ENCODE measurements at places on chromosomes 1 and 21.

- no peak for DNase-seq
These were observed 164.7 kb downstream of the GALNT2 start for GRCh38 chr1:230231774-230232145.

- no peak for DNase-seq
These were observed 55.2 kb downstream of the SASS6 start for GRCh38 chr1:100077531-100077930.

DNA sequence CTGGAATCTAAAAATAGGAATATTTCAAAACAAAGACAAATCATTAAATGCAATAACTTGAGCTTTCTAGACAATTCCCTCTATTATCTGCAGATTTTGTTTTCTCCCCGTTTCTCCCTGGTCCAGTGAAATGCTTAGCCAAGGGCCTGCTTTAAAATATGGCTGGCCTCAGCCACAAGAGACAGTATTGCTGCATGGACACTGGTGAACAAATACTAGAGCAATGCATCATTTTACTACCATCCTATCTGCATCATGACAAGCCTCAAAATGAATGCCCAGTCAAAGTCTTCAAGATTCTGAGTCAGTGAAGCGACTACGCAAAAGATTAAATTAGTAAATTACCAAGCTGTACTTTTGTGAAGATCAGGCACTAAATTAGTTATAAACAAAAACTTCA lies 80.5 kb downstream of the ENAH start:
- DNase-seq, result no peak

DNA sequence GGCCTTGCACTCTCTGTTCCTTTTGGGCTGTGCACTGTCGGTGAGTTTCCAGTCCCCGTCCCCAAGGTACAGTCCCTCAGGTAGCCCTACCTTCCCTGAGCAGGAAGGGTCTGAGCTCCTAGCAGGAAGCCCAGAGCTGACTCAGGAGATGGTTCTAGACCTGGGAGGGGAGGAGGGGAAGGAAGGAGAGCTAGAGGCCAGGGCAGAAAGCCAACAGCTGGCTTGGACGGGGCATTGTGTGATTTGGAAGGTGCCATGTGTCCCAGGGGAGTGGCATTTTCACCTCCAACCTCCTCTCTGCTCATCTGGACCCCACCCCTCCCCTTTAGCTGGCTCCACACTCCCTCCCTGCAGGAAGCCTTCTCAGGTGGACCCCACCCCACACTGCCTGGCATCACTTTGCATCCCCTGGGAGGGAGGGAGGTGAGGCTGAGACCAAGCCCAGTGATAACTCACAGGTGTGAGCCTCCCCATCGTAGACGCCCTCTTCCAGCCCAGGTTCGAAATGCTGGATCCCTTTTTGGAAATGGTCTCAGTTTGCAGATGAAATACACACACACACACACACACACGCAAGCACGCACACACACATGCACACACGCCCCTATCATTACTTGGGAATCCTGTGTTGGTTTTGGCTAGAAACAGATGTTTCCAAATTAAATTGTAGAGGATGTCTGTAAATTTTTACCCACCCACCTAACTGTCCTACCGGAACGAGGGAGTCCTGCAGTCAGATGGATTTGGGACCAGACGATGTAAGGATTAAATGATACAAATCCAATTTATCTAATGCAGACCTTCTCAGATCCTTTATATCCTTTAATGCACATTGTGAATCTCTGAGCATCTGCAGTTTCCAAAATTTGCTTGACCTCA lies 19.7 kb upstream of the IFNLR1 start:
- no peak for DNase-seq

DNA sequence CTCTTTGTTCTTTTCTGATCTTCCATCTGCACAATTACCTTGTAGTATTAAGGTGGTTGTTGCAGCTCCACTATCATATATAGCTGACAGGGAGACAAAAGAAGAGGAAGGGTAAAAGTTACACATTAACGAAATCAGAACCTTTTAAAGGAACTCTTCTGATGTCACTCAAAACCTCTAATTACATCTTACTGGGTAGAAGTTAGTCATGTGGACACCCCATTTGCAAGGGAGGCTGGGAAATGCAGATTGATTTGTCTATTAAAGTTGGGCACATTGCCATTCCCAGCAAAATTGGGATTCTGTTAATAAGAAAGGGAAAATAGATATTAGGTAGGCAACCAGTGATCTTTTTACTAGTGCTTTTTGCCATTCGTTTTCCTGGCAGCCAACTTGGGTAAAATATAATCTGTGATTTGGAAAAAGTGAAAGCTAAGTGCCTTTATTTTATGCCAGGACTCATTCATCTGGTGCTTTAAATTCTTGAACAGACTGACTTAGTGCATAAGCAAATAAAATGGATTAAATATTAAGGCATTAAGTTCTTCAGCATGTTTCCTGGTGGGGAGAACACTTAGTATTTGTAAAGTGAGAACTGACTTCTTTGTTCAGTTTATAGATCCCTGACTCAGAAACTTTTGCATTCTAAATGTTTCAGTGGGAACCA lies 71.3 kb downstream of the DNM3 start:
- DNase-seq, result no peak

DNA sequence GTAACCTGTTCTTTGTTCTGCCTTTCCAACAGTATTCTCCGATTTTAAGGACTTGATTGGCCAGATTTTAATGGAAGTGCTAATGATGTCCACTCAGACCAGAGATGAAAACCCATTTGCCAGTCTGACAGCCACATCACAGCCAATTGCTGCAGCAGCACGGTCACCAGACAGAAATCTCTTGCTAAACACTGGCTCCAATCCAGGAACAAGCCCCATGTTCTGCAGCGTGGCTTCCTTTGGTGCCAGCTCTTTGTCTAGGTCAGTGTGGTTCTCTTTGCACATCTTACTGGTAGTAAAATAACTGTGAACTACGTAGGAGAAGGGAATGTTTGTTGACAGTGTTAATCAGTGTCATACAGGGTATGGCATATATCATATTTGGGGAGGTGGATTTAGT lies 72.7 kb downstream of the UBE4B start:
- no peak for DNase-seq

DNA sequence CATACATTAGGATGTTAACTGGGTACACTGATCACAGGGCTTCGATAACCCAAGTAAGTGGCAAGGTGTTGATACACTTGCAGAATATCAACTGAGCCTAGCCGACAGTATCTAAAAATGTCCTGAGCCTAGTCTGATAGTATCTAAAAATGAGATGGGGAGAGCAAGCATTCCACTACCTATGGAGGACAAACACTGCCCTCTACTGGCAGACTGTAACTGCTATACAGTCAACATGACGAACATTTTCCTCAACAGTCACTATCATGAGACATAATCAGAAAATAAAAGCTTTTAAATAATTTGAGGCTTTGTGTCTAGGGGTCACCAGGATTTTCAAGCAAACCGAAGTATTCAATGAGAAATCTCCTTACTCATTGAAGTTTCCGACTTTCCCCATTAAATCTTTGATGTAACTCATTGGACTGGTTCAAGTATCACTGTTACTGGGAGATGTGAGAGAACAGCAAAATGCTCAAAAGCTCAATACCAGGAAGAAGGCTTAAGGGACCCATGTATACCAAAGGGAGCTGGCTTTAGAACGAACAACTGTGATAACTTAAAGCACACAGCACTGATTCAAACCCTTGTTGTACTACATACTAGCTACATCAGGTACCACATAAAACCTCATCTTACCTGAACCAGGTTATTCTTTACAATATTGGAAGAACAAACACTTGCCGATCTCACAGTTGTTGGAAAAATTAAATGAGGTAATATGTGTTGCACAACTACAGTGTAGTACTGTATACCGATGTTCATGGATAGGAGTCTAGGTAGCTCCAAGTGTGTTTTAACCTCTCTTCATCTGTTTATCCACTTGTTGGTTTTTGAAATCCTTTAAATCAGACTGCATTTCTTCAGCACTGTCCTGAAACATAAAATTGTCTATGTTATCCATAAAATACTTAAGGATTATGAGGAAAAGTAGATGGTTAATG lies 31.1 kb upstream of the SLC45A3 start:
- no peak for DNase-seq

- no peak for DNase-seq
These were observed 17.1 kb upstream of the CNR2 start for GRCh38 chr1:23930270-23930669.

DNA sequence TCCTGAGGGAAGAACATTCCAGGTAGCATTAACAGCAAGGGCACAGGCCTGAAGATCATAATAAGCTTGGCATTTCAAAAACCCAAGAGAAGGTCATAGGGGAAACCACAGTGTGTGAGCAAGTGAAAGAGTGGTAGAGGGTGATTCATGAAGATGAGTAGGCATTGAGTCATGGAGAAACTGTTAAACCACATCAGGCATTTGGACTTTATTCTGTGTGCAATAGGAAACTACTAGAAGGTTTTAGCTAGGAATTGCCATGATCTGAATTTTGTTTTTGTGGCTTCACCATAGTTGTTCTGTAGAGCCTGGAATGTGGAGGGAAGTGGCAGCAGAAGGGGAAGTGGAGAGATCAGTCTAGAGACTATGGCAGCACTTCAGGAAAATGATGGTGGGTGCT lies 359.0 kb upstream of the PTBP2 start:
- no peak for DNase-seq

DNA sequence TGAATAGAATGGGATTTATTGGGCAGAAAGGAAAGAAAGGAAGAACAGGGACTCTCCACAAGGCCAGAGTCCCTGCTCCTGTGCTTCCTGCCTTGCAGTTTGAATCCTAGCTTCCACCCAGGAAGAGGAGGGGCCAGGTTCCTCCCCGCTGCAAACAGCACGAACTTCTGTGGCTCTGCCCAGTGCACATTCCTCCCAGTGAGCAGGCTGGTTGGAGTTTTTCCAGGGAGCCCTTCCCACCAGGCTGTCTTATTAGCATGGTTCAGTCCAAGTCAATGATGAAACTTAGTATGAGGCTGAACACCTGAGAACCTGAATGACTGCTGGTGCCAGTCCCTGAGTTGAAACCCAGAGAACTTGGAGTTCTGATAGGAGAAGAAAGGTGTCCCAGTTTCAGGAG lies 247.2 kb downstream of the DUSP10 start:
- DNase-seq, result no peak
